Renal cortex interstitium (tissue), 15 donors: ENCODE measurements at places on chromosomes 12 and 14. TPM values are rescaled to one million over a fixed set of nuclear protein-coding genes. Genes with fewer than 3 reads are reported as not detected.

DNA sequence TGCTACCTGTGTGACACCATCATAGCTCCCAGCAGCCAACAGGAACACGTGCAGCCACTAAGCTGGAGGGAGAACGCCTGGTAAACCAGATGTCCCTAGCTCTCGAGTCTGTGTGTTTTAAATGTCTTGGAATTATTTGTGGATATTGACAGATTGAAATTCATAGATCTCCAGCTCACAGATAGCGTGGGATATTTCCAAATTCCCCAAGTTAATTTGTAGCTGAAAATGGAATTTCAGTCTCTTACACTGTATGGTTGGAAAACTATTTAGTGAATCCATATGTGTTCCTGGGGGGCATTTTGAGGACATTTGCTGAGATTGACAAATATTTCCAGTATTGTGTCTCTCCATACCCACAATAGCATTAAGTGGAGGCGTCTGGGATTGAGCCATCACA lies 618.6 kb upstream of the TMEM132C start:
- DNase-seq: no peak

- DNase-seq: no peak
These were observed 28.5 kb upstream of the TUBA1C start for GRCh38 chr12:49236423-49236822.

GRCh38 chr14:92747701-92748258 lies 647 bp downstream of the LGMN start:
- no peak for DNase-seq

DNA sequence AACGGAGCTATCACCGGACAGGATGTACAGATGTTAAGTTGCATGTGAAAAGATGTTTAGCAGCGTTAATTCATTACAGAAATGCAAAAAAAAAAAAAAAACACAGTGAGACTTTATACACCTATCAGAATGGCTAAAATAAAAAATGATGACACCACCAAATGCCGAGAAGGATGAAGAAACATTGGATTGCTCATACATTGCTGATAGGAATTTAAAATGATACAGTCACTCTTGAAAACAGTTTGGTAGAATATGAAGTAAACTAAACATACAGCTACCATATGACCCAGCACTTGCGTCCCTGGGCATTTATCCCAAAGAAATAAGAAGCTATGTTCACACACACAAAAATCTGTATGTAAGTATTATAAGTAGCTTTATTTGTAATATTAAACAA lies 574.1 kb downstream of the SLC16A7 start:
- no peak for DNase-seq

DNA sequence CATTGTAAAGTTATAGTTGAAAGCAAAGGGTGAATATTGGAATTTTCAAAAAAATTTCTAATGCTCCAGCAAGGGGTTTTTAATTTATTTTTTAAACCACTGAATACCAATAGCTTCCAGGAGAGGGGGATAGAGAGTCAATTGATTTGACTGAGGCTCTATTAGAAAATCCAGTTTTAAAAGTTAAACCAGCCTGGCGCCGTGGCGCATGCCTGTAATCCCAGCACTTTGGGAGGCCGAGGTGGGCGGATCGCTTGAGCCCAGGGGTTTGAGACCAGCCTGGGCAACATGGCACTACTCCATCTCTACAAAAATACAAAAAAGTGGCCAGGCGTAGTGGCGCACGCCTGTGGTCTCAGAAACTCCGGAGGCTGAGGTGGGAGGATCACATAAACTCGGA lies 150.1 kb downstream of the SLC38A4 start:
- peak; percentile 31 for DNase-seq

Gene SERPINA9
- polyA plus RNA-seq: not detected

DNA sequence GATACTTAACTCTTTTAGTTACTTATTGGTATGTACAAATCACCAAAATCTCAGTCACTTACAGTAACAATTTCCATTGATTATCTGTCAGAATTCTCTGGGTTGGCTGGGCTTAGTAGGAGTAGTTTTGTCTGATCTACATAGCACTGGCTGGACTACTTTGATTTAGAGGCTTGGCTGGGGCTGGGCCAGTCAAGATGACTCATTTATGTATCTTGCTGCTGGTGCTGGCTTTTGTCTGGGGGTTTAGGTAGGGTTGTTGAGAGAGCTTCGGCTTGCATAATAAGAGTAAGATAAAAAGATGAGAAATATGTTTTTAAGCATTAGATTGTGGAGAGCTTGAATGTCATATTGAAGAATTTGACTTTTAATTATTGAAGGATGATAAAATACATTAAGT lies 1093.7 kb downstream of the SLC6A15 start:
- no peak for DNase-seq

GRCh38 chr14:28676479-28676878 lies 90.1 kb upstream of the FOXG1 start:
- DNase-seq: no peak

- peak; percentile 95 for DNase-seq
These were observed 6.8 kb upstream of the CHD4 start for GRCh38 chr12:6613776-6614512.

- no peak for DNase-seq
These were observed 53.6 kb downstream of the FBXW8 start for GRCh38 chr12:116964054-116965050.

Gene AJUBA
- 95.1 TPM for polyA plus RNA-seq

GRCh38 chr14:35921745-35922144 lies 95.6 kb downstream of the BRMS1L start:
- DNase-seq: no peak

Gene KLRF1
- polyA plus RNA-seq: 0.88 TPM

GRCh38 chr12:106317406-106318082 lies 15.0 kb downstream of the TCP11L2 start:
- DNase-seq: no peak

Gene CLEC4A
- polyA plus RNA-seq: 1.9 TPM

DNA sequence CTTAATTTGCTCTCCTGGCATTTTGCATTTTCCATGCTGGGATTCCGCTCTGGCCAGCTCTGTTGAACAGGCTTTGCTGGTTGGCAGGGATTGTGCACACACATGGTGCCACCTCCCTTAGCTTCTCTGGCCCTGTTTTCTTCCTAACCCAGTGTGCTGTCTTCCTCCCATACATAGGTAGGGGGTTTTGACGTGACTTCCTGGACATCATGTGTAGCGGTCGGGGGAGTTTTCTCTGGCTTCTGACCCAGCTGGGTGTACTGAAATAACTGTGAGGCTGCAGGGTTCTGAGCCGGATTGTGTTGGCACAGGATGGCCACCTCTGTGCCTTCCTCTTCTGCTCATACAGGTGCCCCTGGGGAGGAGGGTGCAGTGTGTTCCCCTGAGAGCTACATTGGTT lies 25.7 kb downstream of the C14orf132 start:
- no peak for DNase-seq

Gene C12orf60
- 5.3 TPM for polyA plus RNA-seq

Gene TEX52
- polyA plus RNA-seq: 0.89 TPM

Gene RPL36AL
- 210 TPM for polyA plus RNA-seq

- DNase-seq: no peak
These were observed 110.8 kb downstream of the DAD1 start for GRCh38 chr14:22478247-22478646.

Gene AQP6
- 23.1 TPM for polyA plus RNA-seq

Gene NR2C1
- polyA plus RNA-seq: 66.8 TPM

DNA sequence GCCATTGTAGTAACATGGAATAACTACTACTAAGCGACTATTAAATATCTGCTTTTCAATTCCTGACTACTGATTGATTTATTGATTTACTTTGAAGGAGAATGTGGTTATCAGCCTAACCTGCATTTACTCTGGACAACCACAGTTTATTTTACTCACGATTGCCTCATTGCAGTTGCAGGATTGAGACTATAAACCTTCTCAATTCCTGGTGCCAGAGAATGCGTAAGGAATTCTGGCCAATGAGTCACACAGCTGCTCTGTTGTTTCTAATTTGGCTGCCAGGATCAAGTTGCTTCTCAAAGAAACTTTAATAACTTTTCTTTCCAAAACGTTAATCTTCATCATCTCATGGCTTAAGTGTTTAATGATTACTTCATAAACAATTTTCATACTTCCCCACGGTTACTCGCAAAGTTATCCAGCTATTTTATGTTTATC lies 13.1 kb upstream of the TMTC1 start:
- no peak for DNase-seq

DNA sequence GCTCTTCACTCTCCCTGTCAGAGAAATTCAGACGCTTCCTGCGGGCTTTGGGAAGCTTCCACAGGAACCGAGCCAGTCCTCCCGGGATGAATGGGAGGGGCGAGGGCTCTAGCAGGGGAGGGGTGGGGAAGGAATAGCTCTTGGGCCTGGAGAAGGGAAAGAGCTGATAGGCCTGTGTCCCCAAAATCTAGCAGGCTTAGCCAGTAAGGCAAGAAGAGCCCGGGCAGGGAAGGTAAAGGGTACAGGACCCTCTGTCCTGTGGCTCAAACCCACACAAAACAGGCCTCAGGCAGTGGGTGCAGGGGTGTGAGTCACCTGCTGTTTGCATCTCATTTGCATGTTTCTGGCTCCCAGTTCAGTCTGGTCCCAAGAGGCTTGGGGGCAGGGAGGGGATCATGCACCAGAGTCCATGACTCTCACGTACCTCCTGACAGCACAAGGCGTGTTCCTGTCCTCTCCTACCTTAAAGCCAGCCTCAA lies 8.7 kb upstream of the SMUG1 start:
- DNase-seq: no peak

- DNase-seq: no peak
These were observed 9.4 kb upstream of the C12orf75 start for GRCh38 chr12:105321125-105321524.

- peak; percentile 74 for DNase-seq
These were observed 524.4 kb downstream of the MED13L start for GRCh38 chr12:115752913-115753726.

Gene ADSS1
- 16.4 TPM for polyA plus RNA-seq

DNA sequence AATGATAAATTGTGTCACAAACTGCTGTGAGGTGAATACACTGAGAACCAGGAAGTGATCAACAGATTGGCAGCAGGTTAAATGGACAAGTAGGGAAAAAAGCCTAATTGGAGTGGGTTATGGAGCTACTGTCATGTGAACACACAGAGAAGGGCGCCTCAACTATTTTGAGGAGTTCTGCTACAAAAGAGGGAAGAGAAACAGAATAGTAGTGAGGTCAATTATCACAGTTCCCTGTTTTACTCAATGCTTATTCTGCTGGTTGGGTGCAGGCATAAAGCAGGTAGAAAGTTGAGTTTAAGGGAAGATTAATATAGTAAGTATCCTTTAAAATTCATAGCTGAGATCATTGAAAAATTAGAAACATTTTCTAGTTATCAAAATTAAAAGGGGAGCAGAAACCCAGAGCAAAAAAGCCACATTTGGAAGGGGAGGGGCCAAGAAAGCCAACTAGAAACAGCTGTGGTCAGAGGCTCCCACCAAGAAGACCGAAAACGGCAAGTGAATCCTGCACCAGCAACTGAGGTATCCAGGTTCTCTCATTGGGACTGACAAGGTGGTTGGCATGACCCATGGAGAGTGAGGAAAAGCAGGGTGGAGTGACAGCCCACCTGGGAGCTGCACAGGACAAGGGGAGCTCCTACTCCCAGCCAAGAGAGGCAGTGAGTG lies 105.7 kb downstream of the ZC3H14 start:
- no peak for DNase-seq

Gene CYP46A1
- 2.0 TPM for polyA plus RNA-seq

GRCh38 chr12:59046763-59047534 lies 126.6 kb upstream of the LRIG3 start:
- no peak for DNase-seq

DNA sequence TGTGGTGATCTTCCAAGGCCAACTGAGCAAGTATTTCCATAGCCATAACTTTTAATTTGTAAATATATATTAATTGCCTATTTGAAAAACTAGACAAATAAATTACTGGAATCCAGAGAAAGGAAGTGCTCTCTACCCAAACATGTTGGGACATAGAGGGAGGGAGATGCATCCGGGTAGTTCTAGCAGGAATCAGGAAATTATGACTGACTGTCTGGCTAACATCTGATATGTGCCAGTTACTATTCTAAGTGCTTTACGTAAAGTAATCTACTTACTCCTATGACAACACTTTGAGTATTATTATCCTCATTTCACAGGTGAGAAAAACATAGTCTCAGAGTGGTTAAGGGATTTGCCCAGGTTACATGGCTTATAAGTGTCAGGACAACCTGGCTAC lies 147.7 kb upstream of the VASH1 start:
- no peak for DNase-seq

Gene SIX6
- 0.05 TPM for polyA plus RNA-seq

DNA sequence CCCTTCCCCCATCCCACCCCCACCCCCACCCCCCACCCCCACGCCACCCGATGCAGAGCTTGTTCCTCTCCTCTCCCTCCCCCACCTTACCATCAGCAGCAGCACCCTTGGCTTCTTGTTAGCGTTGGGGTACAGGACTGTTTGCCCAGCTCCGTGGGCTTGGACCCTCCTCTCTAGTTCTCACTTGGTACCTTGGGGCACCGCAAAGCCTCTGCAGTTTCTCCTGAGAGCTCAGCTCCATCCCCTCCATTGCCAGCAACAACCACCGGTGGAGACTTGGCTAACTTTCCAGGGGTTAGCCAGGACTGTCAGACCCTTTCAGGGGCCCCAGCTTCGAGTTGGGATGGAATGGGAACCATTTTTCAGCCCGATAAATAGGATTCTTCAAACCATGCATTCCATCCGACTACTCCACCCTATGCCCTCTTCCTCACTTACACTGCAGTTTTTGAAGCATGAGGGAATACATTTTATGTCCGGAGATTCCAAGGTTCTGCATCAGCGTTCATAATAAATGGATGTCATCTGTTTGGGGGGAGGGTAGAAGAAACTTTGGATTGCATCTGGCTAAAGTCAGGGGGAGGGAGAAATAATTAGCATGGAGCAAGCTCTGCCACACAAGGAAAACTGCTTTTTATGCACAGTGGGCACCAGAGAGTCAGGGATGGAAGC lies 1.1 kb downstream of the SCN8A start:
- no peak for DNase-seq

Gene RNF41
- polyA plus RNA-seq: 44.1 TPM

- no peak for DNase-seq
These were observed 59.9 kb upstream of the PPP4R3A start for GRCh38 chr14:91570021-91570420.

GRCh38 chr14:105866841-105867321 lies 340.5 kb downstream of the TMEM121 start:
- no peak for DNase-seq

- DNase-seq: no peak
These were observed 30.7 kb downstream of the FRMD6 start for GRCh38 chr14:51682411-51682810.

GRCh38 chr12:46959502-46959901 lies 119.9 kb upstream of the PCED1B start:
- DNase-seq: no peak

GRCh38 chr12:20314328-20314727 lies 54.0 kb upstream of the PDE3A start:
- DNase-seq: no peak

- no peak for DNase-seq
These were observed 385.8 kb downstream of the FLRT2 start for GRCh38 chr14:85915711-85916110.

Gene RAPGEF3
- 58.4 TPM for polyA plus RNA-seq

Gene ADCY4
- 15.7 TPM for polyA plus RNA-seq

DNA sequence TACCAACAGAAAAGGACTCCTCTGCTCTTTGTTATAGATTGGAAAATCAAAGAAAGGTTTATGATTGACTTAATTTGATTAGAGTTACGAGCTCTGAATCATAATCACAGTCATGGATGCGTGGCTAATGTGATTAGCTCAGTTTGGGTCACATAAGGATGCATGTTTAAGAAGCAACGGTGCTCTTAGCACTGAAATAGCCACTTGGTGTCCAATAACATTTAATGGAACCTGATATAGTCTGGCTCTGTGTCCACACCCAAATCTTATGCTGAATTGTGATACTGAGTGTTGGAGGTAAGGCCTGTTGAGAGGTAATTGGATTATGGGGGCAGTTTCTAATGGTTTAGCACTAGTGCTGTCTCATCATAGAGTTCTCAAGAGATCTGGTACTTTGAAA lies 501.6 kb downstream of the SLC6A15 start:
- DNase-seq: no peak
